ENCODE measurements at places on chromosomes 11 and 22.

GRCh38 chr11:44324749-44325525 lies 15.0 kb upstream of the ALX4 start:
- DNase-seq = no peak

GRCh38 chr11:70772950-70773349 lies 374.6 kb downstream of the CTTN start:
- DNase-seq = no peak

- DNase-seq = no peak
Measured at GRCh38 chr22:42388130-42388797, 43.9 kb downstream of the NFAM1 start.

- DNase-seq = no peak
Measured at GRCh38 chr11:118240999-118241763, 11.0 kb downstream of the MPZL3 start.

GRCh38 chr11:120819437-120820365 lies 204.2 kb upstream of the TBCEL start:
- DNase-seq = no peak

All from left renal cortex interstitium (tissue), 4 donors.